ENCODE measurements at places on chromosomes 4 and X. TPM values are rescaled to one million over a fixed set of nuclear protein-coding genes. Genes with fewer than 3 reads are reported as not detected.

DNA sequence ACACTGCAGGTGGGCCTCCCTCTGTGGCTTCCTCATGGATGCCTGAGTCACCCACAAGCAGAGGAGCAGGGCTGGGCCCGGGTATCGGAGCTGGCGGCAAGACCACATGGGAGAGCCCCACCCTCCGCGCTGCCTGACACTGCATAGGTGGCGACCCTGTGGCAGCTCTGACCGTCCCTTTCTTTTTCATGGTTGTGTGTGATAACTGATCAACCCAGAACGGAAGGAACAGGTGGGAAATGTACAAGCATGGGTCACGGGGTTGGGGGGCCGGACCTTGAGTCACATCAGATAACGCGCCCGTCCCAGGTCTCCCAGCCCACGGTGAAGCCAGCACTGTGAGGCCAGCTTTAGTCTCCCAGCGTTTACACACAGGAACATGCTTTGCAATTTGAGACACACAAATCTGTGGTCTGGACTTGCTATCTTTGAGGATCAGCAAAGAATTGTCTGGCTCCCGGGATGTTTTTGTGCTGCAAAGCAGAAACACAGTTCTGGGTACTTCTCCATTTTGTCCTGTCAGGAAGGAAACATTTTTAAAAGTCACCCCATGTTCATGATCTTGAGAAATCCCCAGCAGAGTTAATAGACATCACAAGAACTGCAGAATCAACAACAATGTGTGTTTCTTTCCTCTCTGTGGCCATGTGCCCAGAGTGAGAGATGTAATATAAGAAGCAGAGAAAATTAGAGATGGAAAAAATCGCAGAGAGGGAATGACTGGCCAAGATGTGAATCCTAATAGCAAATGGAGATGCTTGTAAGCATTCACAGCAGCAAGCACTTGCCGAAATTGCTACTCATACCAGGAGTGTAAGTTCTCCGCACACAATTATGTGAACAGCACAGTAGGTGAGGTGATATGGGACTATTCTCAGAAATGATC lies 70.1 kb upstream of the CBR4 start:
- no peak for DNase-seq
- H3K36me3 ChIP-seq, result no peaks in the 10 kb centered on the region
- peaks cover 9% of the 10 kb centered on the region for H3K4me1 ChIP-seq
- peaks cover 10% of the 10 kb centered on the region for H3K27me3 ChIP-seq
- H3K27ac ChIP-seq, result no peak overlapping the region

Gene SPANXN3
- not detected for total RNA-seq

- H3K27me3 ChIP-seq, result no peaks in the 10 kb centered on the region
- no peak for DNase-seq
- peaks cover 24% of the 10 kb centered on the region for H3K4me1 ChIP-seq
- no peak overlapping the region for H3K4me3 ChIP-seq
- peaks cover 14% of the 10 kb centered on the region for H3K36me3 ChIP-seq
Measured at GRCh38 chr4:86965019-86965976, 30.5 kb downstream of the AFF1 start.

DNA sequence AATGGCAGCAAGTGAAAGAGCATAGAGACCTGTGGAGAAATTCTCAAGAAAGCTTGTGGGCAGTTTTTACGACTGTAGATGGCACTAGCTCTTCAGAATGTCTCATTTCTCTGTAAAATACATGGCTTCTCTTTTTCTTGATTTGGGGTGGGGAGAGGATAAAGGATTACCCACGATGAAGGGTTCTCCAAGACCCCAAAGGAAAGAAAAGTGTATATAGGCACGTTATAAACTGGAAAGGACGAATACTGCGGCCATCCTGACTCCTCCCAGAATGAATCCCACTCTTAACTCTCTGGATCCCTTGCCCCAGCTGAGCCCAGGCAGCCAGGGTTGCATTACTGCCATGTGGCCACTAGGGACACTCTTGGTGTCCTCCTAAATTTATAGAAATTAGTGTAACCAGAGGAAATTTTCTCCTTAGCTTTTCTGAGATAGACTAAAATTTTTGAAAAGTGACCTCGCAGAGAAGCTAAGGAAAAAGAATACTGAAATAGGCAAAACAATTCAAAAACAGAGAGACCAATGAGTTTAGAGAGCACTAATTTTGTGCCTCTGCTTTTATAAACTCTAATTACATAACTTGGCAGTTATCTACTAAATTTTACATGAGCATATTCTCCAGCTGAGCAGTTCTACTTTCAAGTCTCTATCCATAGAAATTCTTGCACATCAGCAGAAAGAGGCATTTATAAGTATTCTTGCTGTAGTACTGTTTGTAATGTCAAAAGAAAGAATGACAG lies 37.8 kb upstream of the PCDH19 start:
- H3K27me3 ChIP-seq, result no peaks in the 10 kb centered on the region
- H3K27ac ChIP-seq, result no peak overlapping the region
- H3K36me3 ChIP-seq, result no peaks in the 10 kb centered on the region

GRCh38 chr4:143054971-143055370 lies 129.7 kb upstream of the USP38 start:
- DNase-seq, result no peak
- no peaks in the 10 kb centered on the region for H3K27me3 ChIP-seq
- H3K27ac ChIP-seq, result no peak overlapping the region
- no peak overlapping the region for H3K4me3 ChIP-seq

DNA sequence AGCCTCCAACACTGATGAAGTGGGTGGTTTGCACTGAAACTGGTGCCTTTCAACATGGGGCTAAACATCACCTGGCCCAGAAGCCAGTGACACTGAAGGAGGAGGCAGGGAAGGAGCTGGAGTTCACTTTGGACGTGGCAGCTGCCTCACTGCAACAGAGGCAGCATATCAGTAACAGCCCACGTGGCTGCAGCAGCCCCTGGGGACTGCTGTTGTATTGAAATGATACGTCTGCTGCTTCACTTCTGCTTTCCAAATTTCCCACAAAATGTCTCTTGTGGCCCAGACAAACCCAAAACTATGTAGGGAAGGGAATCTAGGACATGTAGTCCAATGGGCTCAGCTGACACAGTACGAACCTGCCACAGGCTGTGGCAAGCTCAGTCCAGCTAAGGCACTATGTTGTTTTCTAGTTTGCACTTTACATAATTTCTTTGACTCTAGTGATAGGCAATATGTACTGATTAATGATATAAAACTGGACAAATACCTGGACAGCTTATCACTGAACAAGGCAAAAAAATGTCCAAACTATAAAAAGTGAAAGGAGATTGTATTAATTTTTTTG lies 84.7 kb upstream of the RAPGEF2 start:
- H3K36me3 ChIP-seq, result no peaks in the 10 kb centered on the region
- peaks cover 2% of the 10 kb centered on the region for H3K27me3 ChIP-seq

Gene TENM3
- not detected for total RNA-seq

- peaks cover 29% of the 10 kb centered on the region for H3K27me3 ChIP-seq
- H3K4me1 ChIP-seq, result peaks cover 18% of the 10 kb centered on the region
- H3K36me3 ChIP-seq, result peaks cover 2% of the 10 kb centered on the region
- no peak for DNase-seq
Measured at GRCh38 chr4:78320349-78320935, 231.1 kb upstream of the ANXA3 start.

DNA sequence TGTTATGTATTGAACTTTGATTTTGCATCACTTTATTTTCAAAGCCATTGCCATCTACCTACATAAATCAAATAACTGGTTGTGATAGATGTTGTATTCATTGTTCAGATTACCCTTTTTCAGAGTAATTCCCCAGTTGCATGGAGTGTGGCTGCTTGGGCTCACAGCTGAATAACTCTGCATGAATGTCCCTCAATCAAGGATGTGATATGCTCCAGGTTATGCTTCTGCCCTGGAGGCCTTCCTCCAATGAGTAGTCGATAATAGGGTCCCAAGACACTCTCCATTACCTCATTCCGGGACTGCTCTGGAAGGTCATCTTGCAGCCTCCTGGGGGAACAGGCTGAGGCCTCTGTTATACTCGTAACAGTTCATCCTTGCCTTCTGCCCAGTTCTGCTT lies 251.8 kb downstream of the ADGRL3 start:
- no peak overlapping the region for H3K4me3 ChIP-seq
- DNase-seq, result no peak
- H3K27ac ChIP-seq, result no peak overlapping the region
- H3K4me1 ChIP-seq, result no peaks in the 10 kb centered on the region
- H3K36me3 ChIP-seq, result no peaks in the 10 kb centered on the region

Gene SSX2B
- total RNA-seq, result not detected

- H3K36me3 ChIP-seq, result no peaks in the 10 kb centered on the region
- no peaks in the 10 kb centered on the region for H3K4me1 ChIP-seq
- H3K27me3 ChIP-seq, result peaks cover 42% of the 10 kb centered on the region
- H3K4me3 ChIP-seq, result no peak overlapping the region
- no peak for DNase-seq
Measured at GRCh38 chr4:140450352-140450751, 22.9 kb upstream of the CLGN start.

DNA sequence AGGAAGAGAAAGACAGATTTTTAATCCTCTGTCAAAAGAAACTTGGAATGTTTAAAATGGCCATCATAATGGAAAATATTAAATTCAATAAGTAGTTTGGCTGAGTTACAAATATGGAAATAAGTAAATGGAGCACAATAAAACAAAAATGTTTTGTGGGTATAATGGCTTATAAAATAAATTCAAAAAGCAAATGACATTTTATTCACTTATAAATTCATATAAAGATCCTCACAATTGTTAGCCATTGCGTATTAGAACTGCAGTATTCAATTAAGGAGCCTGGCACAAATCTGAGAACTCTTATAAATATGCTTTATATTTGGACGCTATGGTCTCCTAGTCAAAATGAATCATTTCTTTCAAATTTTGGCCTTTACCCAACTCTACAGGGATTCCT lies 339.0 kb upstream of the PABPC4L start:
- H3K36me3 ChIP-seq, result no peaks in the 10 kb centered on the region
- H3K4me1 ChIP-seq, result no peaks in the 10 kb centered on the region
- no peak overlapping the region for H3K27ac ChIP-seq
- DNase-seq, result no peak

DNA sequence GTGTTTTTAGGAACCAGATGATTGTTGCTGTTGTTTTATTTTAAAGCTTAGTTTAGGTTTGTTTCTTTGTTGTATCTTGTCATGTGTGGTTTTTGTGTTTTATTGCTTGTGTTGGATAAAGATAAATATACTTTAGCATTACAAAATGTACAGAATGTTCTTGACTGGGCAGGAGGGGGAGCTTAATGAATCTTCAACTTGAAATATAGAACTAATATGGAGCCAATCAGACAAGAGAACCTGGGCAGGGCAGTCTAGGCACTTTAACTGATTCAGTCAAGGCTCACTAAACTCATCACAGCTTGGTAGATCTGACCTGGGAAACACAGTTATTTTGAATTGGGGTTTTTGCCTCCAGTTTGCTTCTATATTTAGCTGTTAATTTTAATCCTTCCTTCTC lies 304.2 kb downstream of the ARHGAP24 start:
- DNase-seq, result no peak
- H3K27me3 ChIP-seq, result no peaks in the 10 kb centered on the region
- H3K4me3 ChIP-seq, result no peak overlapping the region
- no peak overlapping the region for H3K27ac ChIP-seq
- H3K4me1 ChIP-seq, result no peaks in the 10 kb centered on the region

DNA sequence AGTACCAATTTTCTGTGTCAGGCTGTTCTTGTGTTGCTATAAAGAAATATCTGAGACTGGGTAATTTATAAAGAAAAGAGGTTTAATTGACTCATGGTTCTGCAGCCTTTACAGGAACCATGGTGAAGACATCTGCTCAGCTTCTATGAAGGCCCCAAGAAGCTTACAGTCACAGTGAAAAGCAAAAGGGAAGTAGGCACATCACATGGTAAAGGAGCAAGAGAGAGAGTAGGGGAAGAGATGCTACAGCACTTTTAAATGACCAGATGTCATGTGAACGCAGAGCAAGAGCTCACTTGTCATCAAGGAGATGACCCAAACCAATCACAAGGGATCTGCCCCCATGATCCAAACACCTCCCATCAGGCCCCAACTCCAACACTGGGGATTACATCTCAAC lies 174.3 kb downstream of the ATP10D start:
- no peak for DNase-seq
- H3K4me1 ChIP-seq, result no peaks in the 10 kb centered on the region
- H3K4me3 ChIP-seq, result no peak overlapping the region
- H3K27ac ChIP-seq, result no peak overlapping the region
- H3K27me3 ChIP-seq, result peaks cover 9% of the 10 kb centered on the region
- no peaks in the 10 kb centered on the region for H3K36me3 ChIP-seq

Gene RBMX2
- 26.8 TPM for total RNA-seq

Gene CENPVL1
- not detected for total RNA-seq

- no peaks in the 10 kb centered on the region for H3K27me3 ChIP-seq
- peaks cover 16% of the 10 kb centered on the region for H3K4me1 ChIP-seq
- peaks cover 2% of the 10 kb centered on the region for H3K36me3 ChIP-seq
- DNase-seq, result no peak
Measured at GRCh38 chrX:7146020-7146702, 1.4 kb upstream of the STS start.

DNA sequence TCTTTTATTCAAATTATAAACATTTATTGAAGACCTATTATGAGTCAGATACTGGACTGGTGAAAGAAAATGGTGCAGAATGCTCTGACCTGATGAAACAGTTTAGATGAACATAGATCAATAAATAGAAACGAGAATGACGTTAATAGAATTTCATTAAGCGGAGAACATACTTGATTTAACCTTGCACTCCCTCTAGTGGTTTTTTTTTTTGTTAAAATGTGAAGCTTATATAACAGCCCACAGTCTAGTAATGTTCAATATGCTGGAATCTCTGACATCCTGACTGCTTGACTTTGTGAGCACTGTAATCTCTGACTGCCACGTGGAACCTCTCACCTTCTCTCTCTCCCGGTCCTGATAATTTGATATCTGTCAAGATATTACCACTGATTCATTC lies 32.3 kb downstream of the HDAC8 start:
- DNase-seq, result no peak
- no peaks in the 10 kb centered on the region for H3K27me3 ChIP-seq
- H3K4me1 ChIP-seq, result peaks cover 2% of the 10 kb centered on the region

Gene FHDC1
- 0.07 TPM for total RNA-seq

GRCh38 chrX:16750136-16750535 lies 30.7 kb downstream of the SYAP1 start:
- H3K4me1 ChIP-seq, result no peaks in the 10 kb centered on the region
- DNase-seq, result no peak
- H3K27me3 ChIP-seq, result no peaks in the 10 kb centered on the region

GRCh38 chr4:139015948-139016471 lies 429 bp downstream of the NOCT start:
- peaks cover 6% of the 10 kb centered on the region for H3K36me3 ChIP-seq
- no peaks in the 10 kb centered on the region for H3K27me3 ChIP-seq
- DNase-seq, result peak; percentile 52
- peak overlapping the region; percentile 89 for H3K4me3 ChIP-seq
